ENCODE measurements at places on chromosomes 6 and 20.

- no peak for DNase-seq
Measured at GRCh38 chr20:5078399-5078958, 41.3 kb downstream of the PCNA start.

DNA sequence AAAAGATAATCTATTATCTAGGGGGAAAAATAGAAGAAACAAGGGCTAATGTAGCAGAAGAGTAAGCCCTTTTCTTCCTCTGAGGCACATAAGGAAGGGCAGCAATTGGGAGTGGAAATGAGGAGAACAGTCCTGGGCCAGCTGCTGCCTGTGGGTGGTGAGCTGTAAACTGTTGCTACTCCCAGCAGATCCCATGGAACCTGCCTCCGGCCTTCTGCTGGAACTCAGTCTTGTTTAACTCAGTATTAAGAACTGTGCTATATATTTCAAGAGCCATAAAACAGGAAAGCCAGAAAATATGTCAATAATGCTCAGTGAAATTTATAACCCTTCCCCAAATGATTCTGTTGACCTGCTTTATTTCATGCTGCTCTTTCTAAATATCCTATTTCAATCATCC lies 464.2 kb downstream of the COL12A1 start:
- no peak for DNase-seq

DNA sequence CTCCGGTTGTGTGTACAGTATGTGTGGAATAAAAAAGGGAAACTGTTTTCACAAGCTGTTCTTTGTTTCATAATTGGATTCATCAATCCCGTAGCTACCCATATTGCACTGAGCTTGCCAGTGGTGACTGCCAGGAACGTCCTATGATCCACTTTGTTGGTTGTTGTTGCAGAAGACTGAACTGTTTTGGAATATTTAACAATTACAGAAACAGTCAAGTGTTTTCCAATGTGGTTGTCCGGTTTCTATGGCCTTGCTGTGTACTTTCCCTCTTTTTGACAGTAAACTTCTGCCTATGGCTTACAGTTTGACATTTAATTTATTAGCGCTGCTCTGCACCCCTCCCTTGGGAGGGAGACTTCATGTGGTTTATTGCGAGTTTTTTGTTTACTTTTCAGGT lies 141.2 kb downstream of the DTNBP1 start:
- DNase-seq = no peak

GRCh38 chr20:40207655-40208054 lies 481.4 kb downstream of the MAFB start:
- DNase-seq = no peak

- DNase-seq = no peak
Measured at GRCh38 chr6:68186870-68187269, 448.2 kb upstream of the ADGRB3 start.

- peak; percentile 9 for DNase-seq
Measured at GRCh38 chr20:38893565-38894090, 32.6 kb upstream of the FAM83D start.

- DNase-seq = no peak
Measured at GRCh38 chr20:16271450-16271849, 301.8 kb downstream of the KIF16B start.

- no peak for DNase-seq
Measured at GRCh38 chr20:16747291-16747811, 807 bp upstream of the OTOR start.

DNA sequence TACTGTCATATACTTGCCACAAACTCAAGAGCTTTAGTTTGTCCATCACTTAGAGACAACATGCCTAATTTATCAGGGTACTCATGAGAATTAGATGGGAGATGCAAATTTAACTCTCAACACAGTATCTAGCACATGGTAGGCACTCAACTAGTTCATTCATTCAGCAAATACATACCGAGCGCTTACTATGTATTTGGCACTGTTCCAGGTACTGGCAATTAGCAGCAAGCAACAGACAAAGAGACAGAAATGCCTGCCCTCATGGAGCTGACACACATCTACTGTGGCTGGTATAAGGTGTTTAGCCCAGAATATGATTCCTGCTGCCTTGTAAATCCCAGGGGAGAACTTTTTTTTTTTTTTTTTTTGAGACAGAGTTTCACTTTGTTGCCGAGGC lies 4.8 kb downstream of the MICAL1 start:
- DNase-seq = no peak

DNA sequence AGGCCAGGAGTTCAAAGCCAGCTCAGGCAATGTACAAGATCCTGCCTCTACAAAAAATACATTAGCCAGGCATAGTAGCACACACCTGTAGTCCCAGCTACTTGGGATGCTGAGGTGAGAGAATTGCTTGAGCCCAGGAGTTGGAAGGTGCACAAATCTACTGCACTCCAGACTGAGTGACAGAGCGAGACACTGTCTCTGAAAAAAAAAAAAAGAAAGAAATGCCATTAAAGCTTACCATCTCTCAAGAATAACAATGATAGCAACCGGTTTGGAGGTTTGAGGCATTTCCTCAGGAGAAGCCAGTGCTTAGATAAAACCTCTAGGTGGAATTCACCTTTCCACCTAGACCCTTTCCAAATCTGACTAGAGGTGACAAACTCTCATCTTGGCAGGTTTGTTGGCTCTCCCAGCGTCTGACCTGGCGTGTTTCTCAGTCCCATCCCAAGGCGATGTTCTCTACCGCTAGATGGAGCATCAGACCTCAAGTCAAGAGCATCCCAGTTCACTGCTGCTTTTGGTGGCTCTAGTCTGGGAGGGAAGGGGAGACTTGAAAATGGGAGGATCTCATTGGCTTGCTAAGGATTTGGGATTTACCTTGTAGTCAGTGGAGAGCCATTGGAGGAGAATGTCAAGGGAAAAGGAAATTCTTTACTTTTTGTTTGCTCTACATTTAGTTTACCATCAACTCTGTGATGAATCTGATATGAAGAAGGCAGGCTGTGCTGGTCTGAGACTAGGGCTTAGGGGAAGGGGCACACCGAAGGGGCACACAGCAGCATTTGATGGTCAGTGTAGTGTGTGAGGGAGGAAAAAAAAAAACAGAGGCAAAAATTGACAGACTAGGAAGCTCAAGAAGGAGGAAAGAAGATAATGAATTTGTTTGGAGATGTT lies 67.9 kb downstream of the NCOA7 start:
- DNase-seq = peak; percentile 31

- DNase-seq = no peak
Measured at GRCh38 chr6:161233986-161234661, 39.7 kb downstream of the AGPAT4 start.

GRCh38 chr6:157517601-157518359 lies 136.8 kb downstream of the ZDHHC14 start:
- DNase-seq = no peak

DNA sequence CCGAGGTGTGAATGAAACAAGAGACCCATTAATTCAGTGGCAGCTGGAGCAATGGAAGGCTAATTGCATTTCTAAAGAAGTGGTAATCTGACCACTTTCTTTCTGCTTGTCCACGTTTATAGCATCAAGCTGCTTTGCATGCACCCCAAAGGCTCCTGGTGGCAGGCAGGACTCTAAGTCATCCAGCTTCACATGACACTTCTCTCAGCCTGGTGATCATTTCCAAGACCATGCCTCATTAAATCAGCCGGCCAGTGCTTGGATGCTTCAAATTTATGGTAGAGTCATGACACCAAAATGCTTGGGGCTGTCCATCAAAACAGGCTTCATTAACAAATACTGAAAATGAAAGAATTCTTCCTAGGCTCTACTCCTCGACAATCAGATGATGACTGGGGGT lies 614.9 kb downstream of the DOK5 start:
- no peak for DNase-seq

DNA sequence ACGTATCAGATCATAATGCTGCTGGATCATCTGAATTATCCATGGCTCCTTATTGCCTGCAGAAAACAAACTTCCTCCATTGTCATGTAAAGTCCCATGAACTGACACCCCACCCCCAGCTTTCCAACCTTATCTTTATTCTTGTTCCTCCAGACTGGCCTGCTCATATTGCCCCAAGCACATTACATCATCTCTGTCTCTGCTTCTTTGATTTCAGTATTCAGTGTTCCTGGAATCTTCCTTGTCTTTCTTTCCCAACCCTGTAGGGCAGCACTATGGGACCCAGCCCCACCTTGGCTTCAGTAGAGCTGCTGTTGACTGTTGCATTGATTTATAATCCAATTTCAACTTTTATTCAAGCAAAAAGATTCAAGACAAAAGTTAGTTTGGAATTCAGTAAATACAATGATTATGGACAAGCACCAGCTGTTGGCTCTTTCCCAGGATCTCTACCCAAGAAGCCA lies 187.5 kb upstream of the ECI2 start:
- no peak for DNase-seq

DNA sequence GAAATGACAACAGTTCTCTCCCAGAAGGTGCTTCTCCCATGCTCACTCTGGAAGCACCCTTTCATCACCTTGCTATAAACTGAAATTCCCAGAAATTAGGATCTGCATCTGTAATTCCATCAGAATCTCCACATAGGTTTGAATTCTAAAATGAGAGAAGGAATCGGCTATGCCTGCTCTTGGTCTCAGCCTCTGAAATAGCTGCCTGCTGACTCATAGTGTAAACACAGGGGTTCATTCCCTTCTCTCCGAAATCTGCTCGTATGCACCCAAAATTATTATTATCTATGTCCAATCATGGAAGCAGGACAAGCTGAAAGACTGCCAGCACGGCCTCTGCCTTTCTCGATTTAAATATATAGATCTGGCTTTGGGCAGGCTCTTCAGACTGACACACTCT lies 74.6 kb upstream of the TAB2 start:
- no peak for DNase-seq

- DNase-seq = no peak
Measured at GRCh38 chr6:105596284-105596755, 193.4 kb upstream of the PREP start.

GRCh38 chr6:3977875-3978711 lies 100.8 kb downstream of the FAM217A start:
- DNase-seq = no peak

DNA sequence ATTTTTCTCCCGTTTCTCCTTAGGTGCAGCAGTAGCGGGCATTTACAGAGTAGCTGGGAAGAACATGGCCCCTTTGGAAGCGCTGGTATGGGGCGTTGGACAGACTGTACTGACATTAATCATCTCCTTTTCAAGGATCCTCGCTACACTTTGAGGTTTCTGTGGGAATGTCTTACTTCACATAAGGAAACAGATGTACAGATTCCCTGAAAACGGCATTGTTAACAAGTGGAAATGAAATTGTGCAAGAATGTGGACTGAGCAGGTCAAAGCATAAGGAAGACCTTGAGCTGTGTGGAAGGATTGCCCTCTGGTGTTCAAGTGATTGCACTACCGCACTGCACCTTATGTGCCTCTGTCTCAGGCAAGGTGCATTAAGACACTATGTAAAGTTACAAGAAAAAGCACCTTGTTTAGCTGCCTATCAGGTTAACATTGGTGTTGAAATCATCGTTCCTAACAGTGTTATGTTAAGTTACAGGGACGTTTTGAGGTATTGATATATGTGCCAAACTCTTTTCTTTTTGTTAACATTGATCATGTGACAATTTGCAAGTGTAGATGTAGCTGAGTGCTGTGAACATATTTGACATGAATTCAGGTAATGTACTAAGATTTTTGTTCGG lies 38.0 kb downstream of the TMEM170B start:
- peak; percentile 34 for DNase-seq

Data from NCI-H1694 treated with DMSO at 0.1 percent for 48 hours (cell line).